ENCODE measurements at places on chromosomes 12 and 14.

DNA sequence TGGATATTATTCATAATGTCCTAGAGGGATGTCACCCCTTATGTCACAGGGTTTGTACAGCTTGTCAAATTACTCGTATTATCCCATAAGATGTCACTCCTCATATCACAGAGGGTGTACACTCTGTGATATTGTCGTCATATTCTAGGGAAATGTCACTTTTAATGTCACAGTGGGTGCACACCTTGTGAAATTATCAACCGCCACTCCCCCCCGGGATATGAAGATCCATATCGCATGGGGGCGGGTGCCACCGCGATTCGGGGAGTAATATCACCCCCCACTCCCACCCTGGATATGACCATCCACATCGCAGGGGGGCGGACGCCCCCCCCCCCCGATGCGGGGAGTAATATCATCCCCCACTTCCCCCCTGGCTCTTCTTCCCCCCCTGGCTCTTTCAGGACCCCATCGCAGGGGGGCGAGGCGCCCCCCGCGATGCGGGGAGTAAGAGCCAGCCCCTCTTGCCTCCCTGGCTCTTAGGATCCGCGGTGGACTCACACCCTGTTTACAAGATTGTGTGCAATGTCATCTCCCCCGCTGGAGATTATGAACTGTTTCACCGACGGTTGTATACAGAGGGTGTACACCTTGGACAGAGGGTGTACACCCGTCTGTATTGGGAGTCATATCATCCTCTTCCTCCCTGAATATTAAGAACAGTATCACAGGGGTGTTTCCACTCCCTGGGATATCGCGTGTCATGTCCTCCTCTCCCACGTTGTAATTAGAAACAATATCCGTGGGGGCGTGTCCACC lies 92.8 kb downstream of the FRMD6 start:
- DNase-seq = no peak

- no peak for DNase-seq
Measured at GRCh38 chr14:103151270-103151945, 28.1 kb downstream of the TNFAIP2 start.

DNA sequence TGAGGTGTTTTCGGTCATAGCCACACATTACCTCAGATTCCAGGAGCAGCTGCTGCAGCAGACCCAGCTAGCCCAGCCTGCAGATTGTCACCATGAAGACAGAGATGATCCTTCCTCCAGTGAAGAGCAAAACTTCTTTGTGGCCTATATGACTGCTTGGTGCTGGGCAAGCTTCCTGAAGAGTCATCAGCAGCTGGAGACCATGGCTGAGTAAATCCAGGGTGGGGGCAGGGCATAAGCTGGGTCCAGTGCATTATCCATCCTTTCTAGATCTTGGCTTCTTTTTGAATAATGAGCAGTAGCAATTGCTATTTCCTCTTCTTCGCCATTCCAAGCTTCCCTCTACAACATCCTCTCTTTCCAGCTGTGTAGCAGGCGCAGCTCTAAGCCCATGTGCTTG lies 373.1 kb upstream of the DDHD1 start:
- no peak for DNase-seq

DNA sequence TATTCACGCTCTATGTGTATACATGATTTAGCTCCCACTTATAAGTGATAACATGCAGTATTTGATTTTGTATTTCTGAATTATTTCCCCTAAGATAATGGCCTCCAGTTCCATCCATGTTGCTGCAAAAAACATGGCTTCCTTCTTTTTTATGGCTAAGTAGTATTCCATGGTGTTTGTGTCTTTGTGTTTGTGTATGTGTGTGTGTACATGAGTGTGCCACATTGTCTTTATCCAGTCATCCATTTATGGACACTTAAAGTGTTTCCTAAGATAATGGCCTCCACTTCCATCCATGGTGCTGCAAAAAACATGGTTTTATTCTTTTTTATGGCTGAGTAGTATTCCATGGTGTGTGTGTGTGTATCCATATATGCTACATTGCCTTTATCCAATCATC lies 25.1 kb downstream of the USP15 start:
- no peak for DNase-seq

DNA sequence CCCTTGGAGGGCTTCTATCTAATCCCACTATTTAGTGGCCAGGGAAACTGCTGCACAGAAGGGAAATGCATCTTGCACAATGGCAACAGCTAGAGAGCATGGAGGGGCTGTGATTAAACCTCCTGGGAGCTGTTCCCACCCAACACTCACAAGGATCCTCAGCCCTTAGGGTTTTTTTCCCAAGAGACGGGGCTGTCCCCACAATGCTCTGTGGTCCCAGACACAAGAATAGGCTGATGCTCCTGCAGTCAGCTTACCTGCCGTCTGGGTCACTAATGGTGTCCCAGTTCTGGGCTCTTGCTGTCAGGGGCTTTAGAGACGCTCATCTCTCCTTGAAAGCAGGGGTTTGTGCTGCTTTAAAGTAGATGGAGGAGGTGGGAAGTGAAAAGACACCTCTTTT lies 4.6 kb downstream of the SERPINA1 start:
- DNase-seq = no peak

GRCh38 chr14:54919330-54919729 lies 16.7 kb upstream of the GCH1 start:
- DNase-seq = no peak

- no peak for DNase-seq
Measured at GRCh38 chr14:48714366-48714765, 871.8 kb downstream of the RPS29 start.

DNA sequence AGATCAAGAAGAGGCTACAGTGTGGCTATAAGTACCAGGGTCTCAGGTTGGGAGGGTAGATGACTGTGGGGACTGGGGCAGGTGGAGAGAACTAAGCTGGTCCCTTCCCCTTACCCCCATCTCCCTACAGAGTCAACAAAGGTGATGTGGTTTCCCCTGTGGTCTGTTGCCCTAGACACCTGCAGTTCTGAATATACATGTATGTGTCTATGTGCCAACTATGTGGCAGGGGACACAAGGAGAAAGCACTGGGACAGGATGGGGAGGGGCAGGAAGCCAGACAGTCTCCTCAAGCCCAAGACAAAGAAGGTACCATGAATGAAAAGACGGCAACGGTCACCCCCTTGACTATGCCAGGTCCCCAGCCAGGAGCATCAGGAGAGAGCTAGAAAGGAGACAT lies 4.5 kb upstream of the HDAC7 start:
- DNase-seq = no peak

DNA sequence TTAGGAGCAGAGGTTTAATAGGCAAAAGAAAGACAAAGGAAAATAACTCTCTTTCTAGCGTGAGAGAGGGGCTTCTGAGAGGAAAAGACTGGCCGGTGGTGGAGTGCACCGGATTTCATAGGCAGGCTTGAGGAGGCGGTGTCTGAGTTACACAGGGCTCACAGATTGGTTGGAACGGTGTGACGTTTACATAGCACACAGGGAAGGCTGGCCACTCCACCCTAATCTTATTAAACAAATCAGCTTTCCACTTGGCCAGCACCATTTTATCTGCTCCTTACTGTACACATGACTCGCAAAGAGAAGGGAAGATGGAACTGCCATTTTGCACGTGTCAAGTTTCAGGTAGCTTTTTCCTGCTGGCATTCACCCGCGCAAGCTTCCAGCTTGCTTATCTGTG lies 587.7 kb downstream of the RPL10L start:
- DNase-seq = no peak

DNA sequence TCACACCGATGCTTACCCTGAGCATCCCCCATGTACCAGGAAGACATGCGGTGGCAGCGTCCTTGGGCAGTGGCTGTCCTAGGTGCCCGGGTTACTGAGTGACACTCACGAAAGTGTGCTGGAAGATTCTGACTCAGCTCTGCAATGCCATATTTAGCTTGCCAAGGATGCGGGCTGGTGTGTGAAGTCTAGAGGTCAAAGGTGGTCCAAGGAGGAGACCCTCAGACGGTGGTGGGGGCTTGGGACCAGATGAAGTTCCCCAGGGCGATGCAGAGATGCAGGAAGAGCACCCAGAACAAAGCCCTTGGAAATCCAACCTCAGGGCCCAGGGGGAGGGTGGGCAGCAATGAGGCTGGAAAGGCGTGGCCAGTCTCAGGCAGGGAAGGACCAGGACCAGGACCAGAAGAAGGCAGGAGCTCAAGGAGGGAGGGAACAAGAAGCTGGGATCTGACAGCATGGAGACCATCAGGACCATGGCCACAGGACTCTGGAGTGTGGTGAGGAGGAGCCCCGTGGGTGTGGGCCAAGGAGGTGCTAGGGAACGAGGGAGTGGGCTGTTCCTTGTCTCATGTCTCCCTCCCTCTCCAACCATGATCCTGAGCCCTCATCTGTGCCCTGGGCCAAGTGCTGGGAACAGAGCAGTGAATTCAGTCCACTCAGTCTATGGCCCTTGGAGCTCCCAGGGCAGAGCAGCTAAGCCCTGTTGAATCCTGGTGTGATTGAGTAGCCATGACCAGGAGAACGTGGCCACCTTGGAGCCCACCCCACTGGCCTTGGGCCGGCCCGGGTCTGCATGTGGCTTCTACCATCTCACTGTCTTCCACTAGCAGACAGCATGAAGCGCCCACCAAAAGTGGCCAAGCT lies 310.1 kb upstream of the DIO3 start:
- no peak for DNase-seq

DNA sequence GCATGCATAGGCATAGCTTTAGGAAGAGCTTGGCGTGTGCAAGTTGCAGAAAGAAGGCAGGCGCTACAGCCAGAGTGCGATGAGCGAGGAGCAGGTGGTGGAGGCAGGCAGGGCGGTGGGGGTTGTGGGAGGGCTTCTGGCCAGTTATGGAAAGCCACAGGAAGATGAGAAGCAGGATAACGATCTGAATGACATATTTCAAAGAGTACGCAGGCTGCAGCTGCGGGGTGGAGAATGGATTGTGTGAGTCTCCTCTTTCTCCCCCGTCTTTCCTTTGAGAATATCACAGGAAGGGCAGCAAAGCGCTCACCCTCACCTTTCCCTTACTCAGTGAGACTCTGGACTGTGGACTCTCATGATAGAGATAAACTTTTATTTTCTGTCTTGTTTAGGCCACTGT lies 48.7 kb upstream of the PLXNC1 start:
- DNase-seq = no peak

DNA sequence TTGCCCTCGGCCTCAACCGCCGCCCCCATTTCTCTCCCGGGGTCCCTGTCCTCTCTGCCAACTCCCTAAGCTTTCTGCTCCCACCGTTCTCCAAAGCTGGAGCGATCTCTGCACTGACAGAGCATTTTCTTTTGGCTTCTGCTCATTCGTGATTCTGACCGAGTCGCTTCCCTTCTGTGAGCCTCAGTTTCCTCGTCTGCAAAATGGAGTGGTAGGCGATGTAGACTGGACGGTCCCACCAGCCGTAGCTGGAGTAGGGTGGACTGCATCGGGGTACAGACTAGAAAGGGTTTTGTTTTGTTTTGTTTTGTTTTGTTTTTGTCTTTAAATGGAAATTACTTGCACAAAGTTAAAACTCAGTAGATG lies 2.4 kb downstream of the VSX2 start:
- DNase-seq = no peak

DNA sequence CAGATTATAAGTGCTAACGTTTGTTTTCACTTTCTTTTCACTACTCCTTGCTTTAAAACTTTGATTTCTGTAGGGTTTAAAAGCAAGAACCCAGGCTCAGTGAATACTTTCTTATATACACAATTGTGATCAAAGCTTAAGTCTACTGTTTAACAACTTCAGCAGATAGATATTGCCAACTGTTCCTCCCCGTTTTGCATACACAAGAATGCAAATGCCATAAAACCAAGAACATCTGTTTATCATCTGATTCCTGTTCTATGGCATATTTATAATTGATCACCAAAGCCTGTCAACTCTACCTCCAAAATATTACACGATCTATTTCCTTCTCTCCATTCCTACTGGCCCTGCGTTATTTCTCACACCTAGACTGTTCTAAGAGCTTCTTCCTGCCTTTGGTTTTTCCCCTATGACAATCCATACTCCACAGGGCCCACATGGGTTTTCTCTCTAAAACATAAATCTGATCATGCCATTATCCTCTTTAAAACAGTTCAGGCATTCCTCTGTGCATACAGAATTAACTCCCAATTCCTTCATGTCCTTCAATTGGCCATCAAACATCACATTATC lies 15.9 kb downstream of the MED13L start:
- no peak for DNase-seq

- no peak for DNase-seq
Measured at GRCh38 chr12:111640506-111640905, 41.4 kb upstream of the ATXN2 start.

GRCh38 chr14:74213907-74214803 lies 25.1 kb upstream of the VSX2 start:
- no peak for DNase-seq

DNA sequence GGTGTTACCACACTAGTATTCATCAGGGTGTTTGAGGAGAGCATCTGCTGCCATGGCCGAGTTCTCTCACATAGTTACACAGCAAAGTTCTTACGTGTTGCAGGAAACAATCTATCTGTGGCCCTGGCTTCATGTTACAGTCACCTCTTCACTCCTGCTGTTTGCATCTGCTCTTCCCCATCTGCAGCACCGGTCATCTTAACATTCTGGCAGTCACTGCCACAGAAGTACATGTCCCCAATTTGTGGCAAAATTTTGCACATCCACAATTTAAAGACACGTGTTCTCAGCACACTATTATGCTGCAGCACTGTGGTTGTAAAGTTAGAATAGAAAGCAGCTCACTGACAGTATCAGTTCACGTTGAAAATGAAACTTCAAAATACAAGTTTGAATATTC lies 23.2 kb downstream of the MAPK1IP1L start:
- DNase-seq = no peak

- no peak for DNase-seq
Measured at GRCh38 chr12:3837049-3837448, 36.1 kb downstream of the PARP11 start.

DNA sequence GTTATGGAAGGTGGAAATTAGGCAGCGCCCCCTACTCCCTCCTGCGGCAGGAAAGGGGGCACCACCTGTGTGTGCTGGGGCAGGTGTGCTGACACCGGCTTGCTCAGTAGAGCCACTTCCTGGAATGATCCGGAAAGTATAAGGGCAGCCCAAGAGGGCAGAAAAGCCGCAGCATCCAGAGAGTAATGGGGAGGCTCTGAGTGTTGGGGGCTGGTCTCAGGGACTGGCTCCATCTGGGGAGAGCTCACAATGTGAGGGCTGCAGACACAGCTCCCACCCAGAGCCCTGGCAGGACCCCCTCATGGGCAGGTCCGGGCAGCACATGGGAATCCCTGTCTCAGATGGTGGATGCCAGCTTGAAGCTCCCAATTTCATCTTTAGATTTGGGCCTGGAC lies 187.6 kb upstream of the C14orf180 start:
- no peak for DNase-seq

- no peak for DNase-seq
Measured at GRCh38 chr12:109200825-109201495, 84.6 kb downstream of the ACACB start.

GRCh38 chr12:52216100-52216499 lies 16.9 kb upstream of the KRT7 start:
- DNase-seq = no peak

- no peak for DNase-seq
Measured at GRCh38 chr12:6384499-6385436, 806 bp downstream of the LTBR start.

GRCh38 chr14:106670011-106670410 lies 1143.6 kb downstream of the TMEM121 start:
- DNase-seq = no peak
